ENCODE measurements at places on chromosomes 12 and 14. TPM values are rescaled to one million over a fixed set of nuclear protein-coding genes. Genes with fewer than 3 reads are reported as not detected.

The STON2 gene
- 13.0 TPM for polyA plus RNA-seq

The SPTB gene
- polyA plus RNA-seq = 1.6 TPM

The ACVRL1 gene
- polyA plus RNA-seq = 13.5 TPM

The CMKLR1 gene
- polyA plus RNA-seq = 6.3 TPM

GRCh38 chr12:4168036-4168435, 105.5 kb upstream of the CCND2 start:
- no peak overlapping the region for H3K4me3 ChIP-seq
- DNase-seq = no peak
- no peak overlapping the region for H3K27ac ChIP-seq
- H3K27me3 ChIP-seq = no peaks in the 10 kb centered on the region
- no peaks in the 10 kb centered on the region for H3K36me3 ChIP-seq
- H3K4me1 ChIP-seq = no peaks in the 10 kb centered on the region

DNA sequence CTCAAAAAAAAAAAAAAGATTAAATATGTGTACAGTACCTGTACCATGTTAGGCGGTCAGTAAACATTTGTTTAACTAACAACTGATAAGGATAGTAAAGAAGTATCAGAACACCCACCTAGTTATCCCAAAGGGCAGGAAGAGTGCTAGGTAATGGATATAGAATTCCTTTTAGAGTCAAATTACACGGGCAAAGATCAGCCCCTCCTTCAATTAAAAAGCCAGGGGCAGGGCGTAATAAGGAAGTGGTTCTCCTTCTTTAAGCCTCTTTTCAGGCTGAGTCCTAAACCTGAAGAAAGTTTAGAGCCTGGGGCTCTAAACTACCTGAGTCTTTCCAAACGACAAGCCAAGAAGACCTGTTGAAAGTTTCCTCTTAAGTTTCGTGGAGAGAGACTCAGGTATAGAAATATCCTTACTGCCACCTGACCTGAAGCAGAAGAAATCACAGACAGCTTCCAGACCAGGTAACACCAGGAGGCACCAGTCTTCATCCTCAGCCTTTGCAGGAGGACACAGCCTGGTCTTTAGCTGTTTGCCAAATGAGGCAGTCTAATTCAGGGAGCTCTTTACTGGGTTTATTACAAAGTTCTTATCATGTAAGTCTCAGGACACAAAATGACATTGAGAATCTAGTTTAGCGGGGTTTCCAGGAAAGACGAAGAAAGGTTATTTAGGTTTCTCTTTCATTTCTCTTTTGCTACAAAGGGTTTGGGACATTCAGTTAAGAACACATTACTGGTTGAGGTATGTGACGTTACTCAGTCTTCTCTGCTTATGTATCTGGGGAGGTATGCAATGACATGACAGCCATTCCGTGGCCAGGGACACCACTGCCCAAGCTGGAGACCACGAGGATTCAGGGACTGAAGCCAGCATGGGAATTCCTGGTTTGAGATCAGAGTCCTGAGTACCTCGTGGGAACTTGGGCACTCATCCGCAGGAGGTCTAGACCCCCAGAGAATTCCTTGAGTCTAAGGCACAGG, at the start of gene BCL2L14:
Gene BCL2L14 (plus strand): TSS at position 266 of the 983 bp plus-strand sequence. CDS start 8,367 bp downstream, outside the sequence.
- H3K36me3 ChIP-seq = no peaks in the 10 kb centered on the region
- H3K27me3 ChIP-seq = no peaks in the 10 kb centered on the region
- no peak for DNase-seq
- H3K27ac ChIP-seq = no peak within 1 kb of the TSS
- no peak within 1 kb of the TSS for H3K4me3 ChIP-seq
- H3K4me1 ChIP-seq = peaks cover 21% of the 10 kb centered on the region

DNA sequence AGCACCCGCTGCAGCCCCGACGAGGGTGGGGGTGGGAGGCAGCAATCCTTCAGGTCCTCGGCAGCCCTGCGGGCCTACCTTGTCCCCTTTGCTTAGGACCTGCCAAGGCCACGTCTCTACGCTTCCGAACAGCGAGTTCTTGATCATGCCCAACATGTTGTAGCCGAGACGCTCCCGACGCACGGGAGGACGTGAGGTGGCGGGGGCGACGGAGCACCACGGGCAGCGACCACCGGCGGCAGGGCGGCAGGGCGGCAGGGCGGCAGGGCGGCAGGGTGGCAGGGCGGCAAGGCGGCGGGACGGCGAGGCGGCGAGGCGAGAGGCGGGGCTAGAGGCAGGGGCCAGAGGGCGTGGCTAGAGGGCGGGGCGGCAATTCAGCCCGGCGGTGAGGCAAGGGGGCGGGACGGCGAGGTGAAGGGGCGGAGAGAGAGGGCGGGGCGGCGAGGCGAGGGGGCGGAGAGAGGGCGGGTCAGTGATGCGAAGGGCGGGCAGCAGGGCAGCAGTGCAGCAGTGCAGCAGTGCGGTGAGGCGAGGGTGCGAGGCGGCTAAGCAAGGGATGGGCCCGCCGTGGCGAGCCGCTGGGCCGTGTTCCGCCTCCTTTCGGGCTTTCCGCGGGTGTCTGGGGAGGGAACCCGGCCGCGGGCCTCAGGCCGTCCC, at the start of gene HEBP1:
Gene HEBP1 (minus strand): TSS at position 307 of the 657 bp plus-strand sequence. CDS start 151 bp downstream, at position 156.
- no peaks in the 10 kb centered on the region for H3K36me3 ChIP-seq
- H3K27me3 ChIP-seq = no peaks in the 10 kb centered on the region
- H3K4me3 ChIP-seq = peak within 1 kb of the TSS; percentile 57
- peak; percentile 100 for DNase-seq
- peak within 1 kb of the TSS; percentile 96 for H3K27ac ChIP-seq

- H3K27me3 ChIP-seq = no peaks in the 10 kb centered on the region
- H3K4me1 ChIP-seq = no peaks in the 10 kb centered on the region
- DNase-seq = no peak
- H3K4me3 ChIP-seq = no peak overlapping the region
Measured at GRCh38 chr14:98919434-98919833, 352.6 kb downstream of the BCL11B start.

Measured in spleen (tissue), 13 donors.